Brain pericyte (primary cell): ENCODE measurements at places on chromosomes 7 and 10.

GRCh38 chr10:32445036-32445435, 904 bp upstream of the CCDC7 start:
- DNase-seq = no peak

GRCh38 chr10:44183667-44184632, 200.9 kb downstream of the CXCL12 start:
- no peak for DNase-seq

- DNase-seq = no peak
These were observed 160.0 kb downstream of the PDE1C start for GRCh38 chr7:31910191-31910590.

DNA sequence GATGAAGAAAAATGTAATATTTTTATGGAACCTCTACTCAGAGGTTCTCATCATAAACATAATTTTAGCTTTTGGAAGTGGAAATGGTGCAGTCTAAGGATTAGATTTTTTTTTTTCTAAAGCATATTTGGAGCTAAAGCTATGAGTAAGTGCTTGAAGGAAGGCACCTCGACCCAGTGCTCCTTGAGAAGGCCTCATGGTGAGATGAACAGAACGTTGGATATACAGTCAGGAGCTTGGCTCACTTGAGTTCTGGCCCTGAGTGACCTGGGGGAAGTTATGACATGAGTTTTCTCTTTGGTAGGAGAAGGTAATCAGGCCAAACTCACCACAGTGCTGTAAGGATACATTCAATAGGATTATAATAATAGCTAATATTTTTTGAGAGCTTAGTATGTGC, 163.3 kb downstream of the JCAD start:
- DNase-seq = peak; percentile 30

DNA sequence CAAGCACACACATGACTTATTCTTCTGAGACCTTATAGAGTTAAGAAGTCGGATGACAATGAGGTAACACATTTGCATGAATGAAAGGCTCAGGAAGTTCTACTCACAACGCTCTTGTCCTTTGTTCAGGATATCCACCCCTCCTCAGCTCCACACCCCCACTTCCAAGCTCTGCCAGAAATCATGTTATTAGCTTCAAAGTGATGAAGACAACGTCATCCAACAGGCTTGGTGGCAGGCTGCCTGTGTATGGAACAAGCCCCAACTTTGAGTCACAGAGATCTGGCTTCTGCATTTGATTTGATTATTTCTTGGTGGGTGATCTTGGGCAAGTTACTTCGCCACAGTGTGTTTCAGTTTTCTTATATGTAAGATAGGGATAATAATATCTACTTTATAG, 12.4 kb upstream of the BMPER start:
- no peak for DNase-seq

GRCh38 chr7:4851459-4852422, 10.1 kb downstream of the PAPOLB start:
- DNase-seq = no peak

- no peak for DNase-seq
These were observed 164.0 kb downstream of the SDK1 start for GRCh38 chr7:3464900-3465622.
